ENCODE measurements at places on chromosomes 11 and 22.

GRCh38 chr11:8059030-8059429, 22.0 kb upstream of the TUB start:
- DNase-seq, result no peak

GRCh38 chr11:66659763-66660162, 17.9 kb downstream of the RBM4B start:
- DNase-seq, result no peak

DNA sequence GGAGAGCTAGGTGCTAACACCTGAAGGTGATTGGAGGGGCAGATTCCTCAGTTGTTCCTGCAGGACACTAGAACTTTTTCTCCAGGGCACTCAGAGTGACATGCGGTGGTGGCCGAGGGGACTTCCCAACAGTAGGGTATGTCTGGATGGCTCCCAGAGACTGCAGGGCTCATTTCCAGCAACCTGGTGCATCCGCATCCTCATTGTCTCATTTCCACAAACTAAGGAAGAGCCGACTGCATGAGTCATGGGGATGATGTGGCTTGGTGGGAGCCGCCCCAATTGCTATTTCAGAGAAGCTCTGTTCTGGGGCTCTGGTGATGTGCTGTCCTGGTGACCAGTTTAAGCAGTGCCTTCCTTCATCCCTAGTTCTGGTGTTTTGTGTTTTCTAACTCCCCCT, 2.8 kb upstream of the ROBO4 start:
- DNase-seq, result peak; percentile 71

GRCh38 chr22:43011079-43011478, 3.9 kb downstream of the PACSIN2 start:
- DNase-seq, result peak; percentile 53

GRCh38 chr22:31742115-31742514, 7.8 kb downstream of the PRR14L start:
- DNase-seq, result no peak

DNA sequence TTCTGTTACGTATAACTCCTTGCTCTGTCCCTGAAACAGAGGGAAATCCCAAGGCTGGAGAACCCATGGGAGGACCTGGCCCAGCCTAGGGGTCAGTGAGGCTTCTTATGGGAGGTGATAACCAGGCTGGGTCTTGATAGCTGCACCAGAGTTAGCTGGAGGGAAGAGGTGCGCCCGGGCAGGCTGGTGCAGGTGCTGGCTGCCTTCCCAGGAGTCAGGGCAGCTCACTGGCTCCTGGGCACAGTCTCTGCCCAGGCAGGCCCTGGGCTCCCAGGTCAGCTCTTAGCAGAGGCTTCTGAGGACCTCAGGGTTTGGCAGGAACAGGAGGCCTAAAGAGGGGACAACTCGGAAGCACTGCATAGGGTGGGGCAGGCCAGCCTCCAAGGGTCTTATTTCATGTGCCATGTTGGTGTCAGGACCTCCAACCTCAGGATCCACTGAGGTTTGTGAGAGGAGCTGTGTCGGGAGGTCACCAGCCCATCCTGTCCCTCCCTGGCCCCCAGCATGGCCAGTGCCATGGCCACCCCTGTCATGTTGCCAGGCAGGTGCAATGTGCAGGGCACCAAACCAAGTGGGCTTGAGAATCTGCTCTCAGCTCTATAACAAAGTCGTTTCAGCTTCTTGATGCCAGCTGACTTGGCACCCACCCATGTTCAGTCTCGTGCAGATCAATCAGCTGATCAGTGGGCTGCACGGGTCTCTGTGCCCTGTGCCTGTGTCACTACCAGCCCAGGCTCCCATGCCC, 20.5 kb upstream of the CELSR1 start:
- no peak for DNase-seq

- DNase-seq, result no peak
Measured at GRCh38 chr11:71421392-71421950, 26.7 kb downstream of the DHCR7 start.

DNA sequence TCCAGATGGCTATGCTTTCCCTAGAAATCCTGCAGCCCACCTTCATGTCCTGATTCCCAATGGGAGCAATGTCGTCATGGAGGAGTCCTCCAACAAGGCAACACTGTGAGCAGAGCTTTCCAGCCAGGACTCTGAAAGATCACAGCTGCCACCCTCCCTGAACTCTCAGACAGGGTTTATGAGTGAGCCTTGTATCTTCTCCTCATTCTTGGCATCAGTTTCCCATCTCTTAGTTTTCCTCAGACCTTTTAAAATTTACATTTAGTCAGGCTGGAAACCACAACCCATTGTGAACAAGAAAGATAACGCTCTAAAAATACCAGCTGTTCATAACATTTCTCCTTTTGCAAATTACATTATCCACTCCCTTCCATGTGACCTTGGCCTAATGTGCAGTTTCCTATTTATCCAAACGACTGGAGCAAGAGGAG, 15.6 kb upstream of the LYVE1 start:
- no peak for DNase-seq

DNA sequence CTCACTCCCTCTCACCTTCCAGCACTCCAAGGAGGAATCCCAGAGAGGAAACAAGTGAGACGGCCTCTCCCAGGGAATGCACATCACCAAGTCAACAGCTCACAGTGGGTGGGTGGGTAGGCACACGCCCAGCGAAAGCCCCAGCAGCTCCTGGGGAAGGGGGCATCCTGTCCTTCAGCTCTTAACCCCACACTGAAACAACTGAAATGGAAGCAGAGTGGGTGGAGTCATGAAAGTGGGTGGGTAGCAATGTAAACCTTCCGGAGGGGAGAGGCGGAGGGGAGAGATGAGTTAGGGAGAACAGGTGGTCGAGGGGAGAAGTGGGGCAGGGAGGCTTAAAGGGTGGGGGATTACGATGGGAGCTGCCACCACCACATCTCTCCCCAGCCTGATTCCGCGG, 5.4 kb downstream of the MCHR1 start:
- DNase-seq, result no peak

- no peak for DNase-seq
Measured at GRCh38 chr11:8679006-8679405, 3.5 kb downstream of the TRIM66 start.

DNA sequence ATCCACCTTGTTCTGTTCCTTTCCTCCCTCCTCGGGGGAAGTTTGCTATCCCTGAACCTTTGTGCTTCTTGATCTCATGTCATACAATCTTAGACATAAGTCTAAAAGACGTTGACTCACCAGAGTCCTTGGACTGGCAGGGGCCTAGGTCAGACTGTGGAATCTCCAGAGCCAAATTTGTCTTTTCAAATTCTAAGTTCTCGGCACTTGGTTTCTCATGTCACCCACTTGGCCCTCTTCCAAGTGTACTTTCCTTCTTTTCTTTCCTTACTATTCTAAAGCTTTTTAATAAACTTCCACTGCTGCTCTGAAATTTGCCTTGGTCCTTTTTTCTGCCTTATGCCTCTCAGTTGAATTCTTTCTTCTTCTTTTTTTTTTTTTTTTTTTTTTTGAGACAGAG, 30.1 kb upstream of the SMPD1 start:
- DNase-seq, result no peak

DNA sequence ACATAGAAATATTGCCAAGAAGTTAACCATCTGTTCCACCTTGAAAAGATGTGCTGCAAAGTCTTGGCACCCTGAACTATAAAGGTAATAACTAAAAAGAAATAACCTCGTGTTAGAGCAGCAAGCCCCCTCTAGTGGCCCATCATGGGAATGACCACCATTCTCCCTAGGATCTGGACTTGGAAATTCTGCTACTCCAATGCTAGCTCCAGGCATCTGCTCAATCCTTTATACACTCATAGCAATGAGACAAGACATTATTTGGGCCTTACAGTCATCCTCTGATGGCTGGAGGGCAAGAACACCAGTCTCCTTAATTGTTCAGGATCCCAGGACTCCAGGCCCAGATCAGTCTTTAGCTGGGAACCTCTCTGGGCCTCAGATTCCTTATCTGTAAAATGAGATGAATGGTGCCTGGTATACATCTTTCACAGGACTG, 76.0 kb downstream of the CWC15 start:
- peak; percentile 26 for DNase-seq

GRCh38 chr22:43743131-43743530, 69.0 kb downstream of the EFCAB6 start:
- DNase-seq, result no peak

DNA sequence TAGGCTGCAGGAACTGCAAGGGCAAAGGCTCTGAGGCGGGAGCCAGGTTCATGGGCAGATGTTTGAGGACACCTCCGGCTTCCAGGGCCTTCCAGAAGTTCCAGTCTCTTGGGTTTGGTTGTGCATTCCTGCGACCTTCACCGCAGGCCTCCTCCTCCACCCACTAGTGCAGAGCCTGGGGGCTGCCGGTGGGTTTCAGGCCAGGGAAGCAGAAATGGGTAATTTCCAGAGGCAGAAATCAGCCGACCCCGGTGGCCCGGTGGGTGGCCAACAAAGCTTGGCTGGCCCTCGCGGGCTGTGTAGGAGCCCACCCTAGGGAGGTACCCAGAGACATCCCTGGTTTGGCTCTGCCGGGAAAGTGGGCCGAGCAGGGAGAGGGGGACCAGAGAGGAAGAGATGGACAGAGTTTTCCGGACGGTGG, 417 bp upstream of the PHETA2 start:
- DNase-seq, result no peak

- DNase-seq, result peak; percentile 65
Measured at GRCh38 chr22:39183991-39184585, 31.6 kb upstream of the CBX7 start.

- DNase-seq, result no peak
Measured at GRCh38 chr22:45112136-45112879, 51.4 kb upstream of the NUP50 start.

DNA sequence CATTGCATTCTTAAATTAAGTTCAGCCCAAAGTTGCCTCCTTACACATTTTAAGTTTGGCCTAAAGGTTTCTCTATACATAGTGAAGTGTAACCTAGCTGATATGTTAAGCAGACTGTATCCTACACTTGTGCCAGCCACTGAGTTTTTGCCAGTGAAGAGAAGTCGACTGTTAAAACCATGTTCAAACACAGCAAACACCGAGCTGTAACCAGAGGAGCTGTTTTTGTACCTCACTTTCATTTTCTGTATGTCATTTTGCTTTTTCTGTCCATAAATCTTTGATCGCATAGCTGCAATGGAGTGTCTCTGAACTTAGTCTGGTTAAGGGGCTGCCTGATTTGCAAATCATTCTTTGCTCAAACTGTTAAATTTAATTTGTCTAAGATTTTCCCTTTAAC, 403.7 kb downstream of the LUZP2 start:
- DNase-seq, result no peak

GRCh38 chr11:113481672-113482071, 6.5 kb upstream of the DRD2 start:
- DNase-seq, result no peak

DNA sequence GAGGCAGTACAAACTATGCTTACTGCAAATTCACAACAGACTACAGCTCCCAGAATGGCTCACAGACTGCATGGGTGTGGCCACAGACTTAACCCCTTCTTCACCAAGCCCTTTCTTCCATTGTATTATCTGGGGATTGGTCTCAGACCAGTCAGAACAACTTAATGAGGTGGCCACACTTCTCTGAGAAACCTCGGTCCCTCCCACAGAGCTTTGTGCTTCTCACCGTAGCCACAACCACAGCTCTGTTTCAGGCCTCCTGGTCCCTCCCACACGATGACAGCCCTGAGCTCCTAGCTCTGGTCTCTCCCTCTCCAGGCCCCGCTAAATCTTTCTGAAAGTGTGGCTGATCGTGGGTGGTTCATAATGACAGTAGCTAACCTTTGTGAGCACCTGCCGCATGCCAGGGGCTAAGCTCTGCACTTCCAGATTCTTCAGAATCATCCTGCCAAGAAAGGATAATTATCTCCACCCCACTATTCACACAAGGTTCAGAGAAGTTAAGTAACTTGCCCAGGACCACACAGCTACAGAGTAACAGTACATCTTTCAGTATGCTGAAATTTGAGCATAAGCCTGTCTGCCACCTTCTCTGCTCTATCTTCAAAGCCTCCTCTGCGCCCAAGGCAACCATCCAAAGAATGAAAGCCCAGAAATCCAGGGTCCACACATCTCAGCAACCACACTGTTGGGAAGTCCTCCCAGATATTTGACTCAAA, 5.4 kb downstream of the PDE2A start:
- DNase-seq, result no peak

DNA sequence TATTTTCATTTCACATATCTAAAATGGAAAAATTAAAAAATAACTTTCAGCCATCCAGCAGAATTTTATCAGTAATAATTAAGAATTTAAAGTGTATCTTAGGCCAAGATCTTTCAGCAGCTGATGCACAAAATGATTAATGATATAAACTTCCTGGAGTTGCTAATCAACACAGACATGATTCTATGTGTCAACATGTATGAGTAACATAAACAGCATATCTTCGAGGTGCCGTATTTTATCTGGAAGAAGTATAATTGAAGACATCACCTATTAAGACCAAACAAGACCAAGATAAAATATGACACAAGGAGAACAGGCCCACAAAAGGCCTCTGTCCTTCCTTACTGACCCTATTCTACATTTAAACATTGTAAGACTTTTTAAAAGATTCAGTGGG, 45.2 kb downstream of the SLC5A12 start:
- no peak for DNase-seq

DNA sequence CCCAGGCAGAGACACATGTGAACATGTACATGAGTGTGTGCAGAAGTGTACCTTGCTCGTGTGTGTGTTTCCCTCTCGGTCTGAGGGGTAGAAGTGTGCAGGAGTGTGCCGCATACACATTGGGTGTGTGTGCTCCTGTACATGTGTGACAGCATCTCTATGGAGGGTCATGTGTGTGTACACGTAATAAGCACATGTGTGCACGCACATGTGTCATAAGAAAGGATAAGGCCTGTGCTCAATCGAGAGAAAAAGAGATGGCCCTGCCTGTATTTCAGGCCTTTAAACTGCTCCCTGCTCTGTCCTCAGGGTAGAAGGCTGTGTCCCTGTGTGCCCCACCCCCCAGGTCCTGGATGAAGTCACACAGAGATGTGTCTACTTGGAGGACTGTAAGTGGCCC, 61.8 kb downstream of the OTOG start:
- no peak for DNase-seq

- DNase-seq, result no peak
Measured at GRCh38 chr11:86535773-86536172, 136.6 kb downstream of the ME3 start.

DNA sequence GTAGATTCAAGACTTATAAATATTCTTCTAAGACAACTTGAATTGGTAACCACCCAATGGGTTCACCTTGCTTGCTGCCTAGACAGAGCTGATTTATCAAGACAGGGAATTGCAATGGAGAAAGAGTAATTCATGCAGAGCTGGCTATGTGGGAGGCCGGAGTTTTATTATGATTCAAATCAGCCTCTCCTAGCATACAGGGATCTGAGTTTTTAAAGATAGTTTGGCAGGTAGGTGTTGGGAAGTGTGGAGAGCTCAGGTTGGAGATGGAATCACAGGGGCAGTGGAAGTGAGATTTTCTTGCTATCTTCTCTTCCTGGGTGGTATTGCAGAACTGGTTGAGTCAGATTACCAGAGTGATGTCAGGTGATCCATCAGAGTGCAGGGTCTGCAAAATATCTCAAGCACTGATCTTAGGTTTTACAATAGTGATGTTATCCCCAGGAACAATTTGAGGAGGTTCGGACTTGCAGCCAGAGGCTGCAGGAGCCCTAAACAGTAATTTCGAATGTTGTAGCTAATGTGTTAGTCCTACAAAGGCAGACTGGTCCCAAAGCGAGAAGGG, 1448.6 kb upstream of the RAG2 start:
- no peak for DNase-seq

All from kidney glomerular epithelial cell (primary cell).